Esophagus muscularis mucosa (tissue), 4 donors: ENCODE measurements at places on chromosomes 7 and 10. TPM values are rescaled to one million over a fixed set of nuclear protein-coding genes. Genes with fewer than 3 reads are reported as not detected.

GPER1 gene
- 12.0 TPM for total RNA-seq

PRLHR gene
- total RNA-seq, result 0.78 TPM

DNA sequence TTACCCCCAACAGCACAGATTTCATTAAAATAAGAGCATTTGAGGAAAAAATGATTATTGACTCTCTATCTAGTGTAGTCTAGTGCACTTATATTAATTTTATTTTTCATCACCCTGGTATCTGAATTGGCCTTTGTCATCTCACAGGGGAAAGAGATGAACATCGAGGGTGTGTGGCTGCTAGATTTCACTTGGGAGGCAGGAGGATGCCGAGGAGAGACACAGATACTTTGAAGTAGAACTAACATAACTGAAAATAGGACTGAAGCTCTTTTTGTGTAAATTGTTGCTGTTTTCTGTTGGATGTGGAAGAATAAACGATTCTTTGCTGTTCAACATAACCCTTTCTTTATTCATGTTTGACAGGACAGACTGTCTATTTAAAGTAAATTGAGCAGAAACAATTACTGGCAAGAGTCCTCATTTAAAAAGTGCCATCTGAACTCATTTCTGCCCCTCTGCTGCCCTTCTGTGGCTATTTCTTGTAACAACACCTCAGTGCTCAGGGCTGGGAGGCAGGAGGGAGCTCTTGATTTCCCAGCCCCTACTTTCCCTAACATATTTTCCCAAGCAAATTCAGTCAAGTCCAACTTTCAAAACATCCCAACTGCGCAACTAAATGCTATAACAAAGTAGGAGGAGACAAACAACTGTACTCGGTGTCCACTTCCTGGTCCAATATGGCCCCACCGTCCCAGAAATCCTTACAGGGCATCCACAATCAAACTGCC is 15.6 kb downstream of the LYZL1 start:
- no peaks in the 10 kb centered on the region for H3K36me3 ChIP-seq
- no peaks in the 10 kb centered on the region for H3K27me3 ChIP-seq
- no peak overlapping the region for H3K4me3 ChIP-seq
- H3K4me1 ChIP-seq, result peaks cover 10% of the 10 kb centered on the region
- DNase-seq, result peak; percentile 91

GRCh38 chr7:96303686-96304443 is 18.0 kb downstream of the SLC25A13 start:
- H3K27me3 ChIP-seq, result no peaks in the 10 kb centered on the region
- H3K4me1 ChIP-seq, result peaks cover 33% of the 10 kb centered on the region
- H3K36me3 ChIP-seq, result no peaks in the 10 kb centered on the region
- no peak overlapping the region for H3K27ac ChIP-seq

DNA sequence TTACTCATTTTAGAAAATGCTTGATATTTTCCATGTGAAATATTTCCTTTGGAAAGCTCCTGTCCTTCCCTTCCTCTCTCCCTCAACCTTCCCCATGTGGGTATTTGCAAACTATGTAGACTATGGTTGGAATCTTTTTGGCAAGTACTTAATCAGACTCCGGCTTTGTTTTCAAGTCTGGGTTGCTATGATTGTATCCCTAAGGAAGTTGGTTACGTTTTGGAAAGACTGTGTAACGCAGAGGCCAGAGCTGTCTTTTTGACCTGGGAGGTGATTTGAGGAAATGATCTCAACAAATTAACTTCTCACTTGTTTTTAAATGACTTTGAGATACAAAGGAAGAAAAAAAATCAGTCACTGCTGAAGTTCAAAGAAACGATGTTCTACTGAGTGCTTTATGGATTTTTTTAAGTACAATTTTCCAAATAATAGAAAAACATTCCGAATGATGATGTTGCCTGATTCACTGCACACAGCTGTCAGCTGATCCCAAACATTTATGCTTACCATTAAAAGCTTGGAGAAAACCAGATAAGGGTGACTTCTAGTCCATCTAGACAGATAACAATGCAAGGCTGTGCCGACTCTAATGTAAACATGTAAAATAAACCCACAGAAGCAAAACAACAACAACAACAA is 145.5 kb upstream of the CELF2 start:
- peak overlapping the region; percentile 80 for H3K27ac ChIP-seq
- H3K27me3 ChIP-seq, result no peaks in the 10 kb centered on the region
- H3K4me3 ChIP-seq, result no peak overlapping the region

DNA sequence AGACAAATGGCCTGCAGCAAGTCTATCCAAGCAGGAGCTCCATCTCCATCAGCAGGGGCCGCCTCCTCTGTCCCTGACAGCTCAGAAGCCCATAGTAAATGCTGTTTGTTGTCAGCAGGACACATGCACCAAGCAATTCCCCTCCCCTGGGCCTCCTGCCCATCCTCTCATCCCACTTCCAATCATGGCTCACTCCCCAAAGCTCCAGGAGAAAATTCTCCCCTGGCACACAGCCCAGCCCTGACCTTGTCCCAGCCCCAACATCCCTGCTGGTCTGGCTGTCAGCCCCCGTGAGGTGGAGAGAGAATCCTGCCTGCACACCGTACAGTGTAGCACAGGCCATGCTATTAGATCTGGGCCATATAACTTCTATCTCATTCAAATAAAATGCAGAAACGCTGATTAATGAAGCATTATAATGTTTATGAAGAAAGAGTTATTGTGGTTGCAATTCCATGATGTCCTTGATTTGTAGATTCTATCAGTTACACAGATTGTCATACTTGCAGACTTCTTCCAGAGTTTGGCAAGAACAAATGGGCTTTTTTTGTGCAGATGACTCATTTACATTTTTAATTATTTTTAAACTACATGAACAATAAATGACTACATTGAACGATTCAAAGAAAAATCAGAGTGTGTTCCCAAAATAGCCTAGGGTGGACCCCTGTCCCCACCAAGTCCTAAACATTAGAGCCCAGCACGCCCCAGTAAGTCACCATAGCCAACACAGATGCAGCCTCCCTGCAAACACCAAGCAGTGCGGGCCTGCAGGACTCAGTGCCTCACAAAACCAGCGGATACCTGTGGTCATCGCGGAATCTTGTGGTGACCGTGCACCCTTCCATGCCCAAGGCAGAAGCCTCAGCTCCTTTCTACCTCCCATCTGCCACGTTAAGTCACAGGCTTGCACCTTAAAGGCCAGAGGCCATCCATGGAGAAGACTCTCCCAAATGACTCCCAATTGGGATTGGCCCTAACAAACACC is 70.1 kb downstream of the COBL start:
- H3K4me3 ChIP-seq, result no peak overlapping the region
- H3K27ac ChIP-seq, result no peak overlapping the region
- no peaks in the 10 kb centered on the region for H3K36me3 ChIP-seq
- H3K27me3 ChIP-seq, result no peaks in the 10 kb centered on the region
- peaks cover 29% of the 10 kb centered on the region for H3K4me1 ChIP-seq

GRCh38 chr10:49616421-49617101 is 2.7 kb downstream of the CHAT start:
- H3K36me3 ChIP-seq, result no peaks in the 10 kb centered on the region
- H3K4me1 ChIP-seq, result peaks cover 20% of the 10 kb centered on the region
- peaks cover 24% of the 10 kb centered on the region for H3K27me3 ChIP-seq
- DNase-seq, result no peak

DNA sequence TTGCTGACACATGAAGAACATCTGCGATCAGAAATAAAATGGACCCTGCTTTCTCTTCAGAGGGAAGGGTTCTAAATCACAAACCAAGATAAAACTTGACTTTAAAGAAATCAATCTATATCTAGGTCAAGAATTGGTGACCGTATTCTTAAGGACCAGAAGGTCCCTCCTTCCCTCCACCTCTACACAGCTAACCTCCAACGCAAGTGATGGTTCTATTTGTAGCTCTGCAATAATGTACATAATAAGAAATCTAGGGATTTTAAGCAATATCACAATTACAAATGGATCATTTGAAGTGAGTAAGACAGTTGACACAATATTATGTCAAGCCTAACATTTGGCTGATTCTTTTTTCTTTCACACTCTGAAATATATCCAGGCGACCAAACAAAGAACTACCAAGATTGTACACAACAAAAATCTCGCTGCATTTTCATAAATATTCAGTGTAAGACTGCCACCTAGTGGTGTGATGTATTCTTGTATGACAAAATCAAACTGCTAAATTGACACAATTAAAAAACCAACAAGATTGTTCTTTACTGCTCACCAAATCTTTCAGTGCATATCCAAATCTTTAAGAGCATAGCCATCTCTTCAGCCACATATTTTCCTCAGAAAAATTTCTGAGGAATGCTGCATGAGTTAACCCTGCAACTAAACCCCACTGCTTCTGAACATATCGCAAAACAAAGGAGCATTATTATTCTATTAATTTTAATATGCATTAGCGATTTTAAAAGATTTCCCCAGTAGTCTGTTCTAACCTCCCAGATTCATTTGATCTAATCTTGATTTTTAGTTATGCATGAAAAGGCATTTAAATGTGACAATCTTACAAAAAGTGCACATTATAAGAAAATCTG is 44.5 kb downstream of the ICA1 start:
- H3K27me3 ChIP-seq, result no peaks in the 10 kb centered on the region
- no peak overlapping the region for H3K4me3 ChIP-seq
- H3K27ac ChIP-seq, result no peak overlapping the region

DNA sequence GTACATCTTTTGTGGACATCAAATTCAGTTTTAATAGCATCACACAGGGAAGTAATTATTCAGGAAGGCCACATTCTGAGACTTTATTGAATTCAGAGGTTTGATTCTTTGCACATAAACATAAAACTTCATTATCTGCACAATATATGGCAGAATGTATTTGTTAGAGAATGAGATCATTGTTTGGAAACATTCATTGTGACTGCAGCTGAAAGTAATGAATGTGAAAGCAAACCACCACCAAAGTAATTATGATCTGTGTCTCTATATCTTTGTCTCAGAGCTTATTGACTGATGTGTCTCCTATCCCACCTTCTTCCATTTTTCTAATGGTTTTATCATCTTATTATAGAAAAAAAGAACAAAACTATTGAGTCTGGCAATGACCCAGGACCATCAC is 340.9 kb upstream of the PCDH15 start:
- H3K27me3 ChIP-seq, result no peaks in the 10 kb centered on the region
- H3K4me1 ChIP-seq, result no peaks in the 10 kb centered on the region
- no peak overlapping the region for H3K27ac ChIP-seq
- H3K36me3 ChIP-seq, result no peaks in the 10 kb centered on the region
- H3K4me3 ChIP-seq, result no peak overlapping the region
- no peak for DNase-seq

DNA sequence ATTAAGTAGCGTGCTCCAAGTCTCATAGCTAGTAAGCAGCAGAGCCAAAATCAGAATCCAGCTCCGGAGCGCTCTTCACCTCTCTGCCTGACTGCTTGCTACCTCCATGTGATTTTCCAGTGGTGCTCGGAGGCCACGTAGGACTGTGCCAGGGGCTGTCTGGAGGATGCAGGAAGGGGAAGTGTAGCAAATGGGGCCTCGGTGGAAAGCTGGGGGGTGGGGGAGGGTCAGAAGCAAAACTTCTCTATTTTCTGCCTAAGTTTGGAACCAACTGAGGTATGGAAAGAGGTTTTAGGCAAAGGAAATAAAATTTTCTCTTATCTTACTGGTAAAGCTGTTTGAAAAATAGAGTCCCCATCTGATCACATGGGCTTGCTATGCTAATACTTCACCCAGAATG is 108.7 kb downstream of the TBXAS1 start:
- DNase-seq, result no peak
- H3K27me3 ChIP-seq, result no peaks in the 10 kb centered on the region
- H3K4me3 ChIP-seq, result no peak overlapping the region
- H3K36me3 ChIP-seq, result no peaks in the 10 kb centered on the region
- peaks cover 7% of the 10 kb centered on the region for H3K4me1 ChIP-seq
- H3K27ac ChIP-seq, result no peak overlapping the region

DNA sequence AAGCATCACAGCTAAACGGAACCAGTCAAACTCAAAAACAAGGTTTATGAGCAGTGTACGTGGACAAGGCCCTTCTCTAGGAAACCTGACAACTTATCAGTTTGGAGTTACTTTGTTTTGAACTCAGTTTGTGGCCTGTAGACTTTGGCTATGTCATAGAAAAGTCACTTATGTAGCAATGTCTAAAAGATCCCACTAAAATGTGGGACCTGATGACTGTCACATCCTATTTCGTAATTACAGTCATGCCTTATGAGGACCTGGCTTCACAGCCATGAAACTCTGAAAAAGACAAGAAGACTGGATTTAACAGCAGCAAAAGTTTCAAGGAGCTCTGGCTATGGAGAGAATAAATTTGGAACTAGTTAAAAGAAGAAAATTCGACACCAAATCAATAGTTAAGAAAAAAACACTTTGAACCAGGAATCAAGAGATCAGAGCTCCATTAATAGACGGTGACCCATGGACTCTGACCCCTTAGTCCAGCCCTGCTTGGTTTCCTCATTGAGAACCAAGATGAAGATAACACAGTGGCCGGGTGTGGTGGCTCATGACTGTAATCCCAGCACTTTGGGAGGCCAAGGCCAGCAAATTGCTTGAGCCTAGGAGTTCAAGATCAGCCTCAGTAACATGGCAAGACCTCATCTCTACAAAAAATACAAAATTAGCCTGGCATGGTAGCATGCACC is 204.3 kb downstream of the SFMBT2 start:
- no peak overlapping the region for H3K27ac ChIP-seq
- peaks cover 10% of the 10 kb centered on the region for H3K4me1 ChIP-seq
- H3K4me3 ChIP-seq, result no peak overlapping the region
- no peak for DNase-seq
- H3K36me3 ChIP-seq, result peaks cover 24% of the 10 kb centered on the region
- no peaks in the 10 kb centered on the region for H3K27me3 ChIP-seq

DNA sequence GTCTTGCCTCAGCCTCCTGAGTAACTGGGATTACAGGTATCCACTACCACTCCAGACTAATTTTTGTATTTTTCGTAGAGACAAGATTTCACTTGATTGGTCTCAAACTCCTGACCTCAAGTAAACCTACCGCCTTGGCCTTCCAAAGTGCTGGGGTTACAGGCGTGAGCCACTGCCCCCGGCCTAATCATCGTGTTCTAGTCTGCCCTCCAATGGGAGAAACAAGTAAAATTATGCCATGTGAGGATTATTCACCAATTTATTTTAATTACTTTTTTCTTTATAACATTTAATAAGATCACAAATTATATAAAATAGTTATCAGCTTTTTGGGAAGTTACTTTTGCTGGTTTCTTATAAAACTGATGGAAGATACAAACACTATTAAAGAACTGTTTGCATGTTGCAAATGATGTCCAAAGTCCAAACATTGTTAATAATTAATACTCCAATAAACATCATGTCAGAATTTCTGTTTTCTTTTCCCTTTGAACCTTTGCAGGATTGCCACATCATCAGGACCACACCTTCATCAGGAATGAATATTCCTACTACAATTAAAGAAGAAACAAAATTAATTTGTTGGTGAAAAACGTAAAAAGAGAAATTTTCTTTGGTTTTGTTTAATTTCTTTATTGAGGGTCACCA is 786 bp upstream of the AKR1C4 start:
- H3K27me3 ChIP-seq, result no peaks in the 10 kb centered on the region
- no peak overlapping the region for H3K27ac ChIP-seq
- no peaks in the 10 kb centered on the region for H3K4me1 ChIP-seq
- no peak for DNase-seq
- H3K4me3 ChIP-seq, result no peak overlapping the region

DNA sequence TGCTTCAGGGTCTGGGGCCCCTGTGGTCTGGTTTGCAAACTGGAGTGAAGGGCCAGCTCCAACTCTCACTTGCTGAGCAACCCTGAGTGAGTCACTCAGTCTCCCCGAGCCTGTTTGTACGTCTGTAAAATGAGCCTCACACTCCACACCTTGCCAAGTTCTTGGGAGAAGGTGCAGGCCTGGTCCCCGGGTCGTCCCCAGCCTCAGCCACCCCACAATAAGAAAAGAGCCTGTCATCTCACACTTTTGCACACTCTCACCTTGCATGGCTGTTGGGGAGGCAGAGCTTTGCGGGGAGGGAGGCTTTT is 5.2 kb downstream of the GRIFIN start:
- H3K4me3 ChIP-seq, result no peak overlapping the region
- peaks cover 18% of the 10 kb centered on the region for H3K4me1 ChIP-seq
- H3K36me3 ChIP-seq, result no peaks in the 10 kb centered on the region
- H3K27ac ChIP-seq, result no peak overlapping the region
